ENCODE measurements at places on chromosomes 6 and 20. TPM values are rescaled to one million over a fixed set of nuclear protein-coding genes. Genes with fewer than 3 reads are reported as not detected.

TREM2 gene
- not detected for total RNA-seq

AVP gene
- total RNA-seq, result not detected

DNA sequence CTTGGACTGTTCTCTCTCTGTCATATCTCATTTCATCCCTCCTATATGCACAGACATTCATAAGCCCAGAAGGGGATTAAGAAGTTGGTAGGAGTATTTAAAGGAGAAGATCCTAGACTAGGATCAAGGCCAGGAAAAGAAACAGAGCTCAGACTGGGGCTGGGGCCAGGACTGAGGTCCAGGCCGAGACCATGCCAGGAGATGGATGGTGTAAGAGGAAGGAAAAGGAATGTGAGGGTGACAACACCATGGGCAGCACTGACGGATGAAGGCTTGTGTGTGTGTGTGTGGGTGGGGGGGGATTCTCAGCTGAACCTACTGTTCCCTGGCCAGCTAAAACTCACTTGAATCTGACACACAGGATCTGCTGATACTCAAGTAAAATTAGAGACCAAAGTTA, 182.1 kb downstream of the KIF6 start:
- no peaks in the 10 kb centered on the region for H3K36me3 ChIP-seq
- H3K4me1 ChIP-seq, result no peaks in the 10 kb centered on the region
- no peak overlapping the region for H3K27ac ChIP-seq
- H3K4me3 ChIP-seq, result no peak overlapping the region
- no peaks in the 10 kb centered on the region for H3K27me3 ChIP-seq
- no peak for DNase-seq

GRCh38 chr6:38973178-38974057, 75.2 kb upstream of the GLP1R start:
- H3K4me1 ChIP-seq, result no peaks in the 10 kb centered on the region
- H3K4me3 ChIP-seq, result no peak overlapping the region
- no peaks in the 10 kb centered on the region for H3K27me3 ChIP-seq
- no peaks in the 10 kb centered on the region for H3K36me3 ChIP-seq
- DNase-seq, result no peak

- H3K27me3 ChIP-seq, result no peaks in the 10 kb centered on the region
- DNase-seq, result no peak
- H3K27ac ChIP-seq, result no peak overlapping the region
- no peak overlapping the region for H3K4me3 ChIP-seq
- H3K4me1 ChIP-seq, result no peaks in the 10 kb centered on the region
Measured at GRCh38 chr6:96795481-96795880, 41.8 kb downstream of the GPR63 start.

DNA sequence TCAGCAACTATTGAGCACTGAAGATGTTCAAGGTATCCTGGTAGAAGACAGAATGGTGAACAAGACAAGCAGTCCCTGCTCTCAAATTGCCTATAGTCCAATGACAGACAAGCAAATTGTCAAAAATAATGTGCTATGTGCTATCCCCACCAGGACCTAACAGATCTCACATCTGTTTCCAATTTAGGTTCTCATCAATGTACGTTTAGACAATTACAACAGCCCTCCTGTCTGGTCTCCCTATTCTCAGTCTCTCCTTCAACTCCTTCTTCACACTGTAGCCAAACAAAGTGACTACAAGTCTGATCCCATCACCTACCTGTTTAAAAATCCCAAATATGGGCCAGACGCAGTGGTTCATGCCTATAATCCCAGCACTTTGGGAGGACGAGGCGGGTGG, 7.5 kb downstream of the TAPBP start:
- peaks cover 19% of the 10 kb centered on the region for H3K4me1 ChIP-seq
- H3K27ac ChIP-seq, result no peak overlapping the region
- DNase-seq, result no peak
- no peak overlapping the region for H3K4me3 ChIP-seq
- H3K36me3 ChIP-seq, result peaks cover 53% of the 10 kb centered on the region

DNA sequence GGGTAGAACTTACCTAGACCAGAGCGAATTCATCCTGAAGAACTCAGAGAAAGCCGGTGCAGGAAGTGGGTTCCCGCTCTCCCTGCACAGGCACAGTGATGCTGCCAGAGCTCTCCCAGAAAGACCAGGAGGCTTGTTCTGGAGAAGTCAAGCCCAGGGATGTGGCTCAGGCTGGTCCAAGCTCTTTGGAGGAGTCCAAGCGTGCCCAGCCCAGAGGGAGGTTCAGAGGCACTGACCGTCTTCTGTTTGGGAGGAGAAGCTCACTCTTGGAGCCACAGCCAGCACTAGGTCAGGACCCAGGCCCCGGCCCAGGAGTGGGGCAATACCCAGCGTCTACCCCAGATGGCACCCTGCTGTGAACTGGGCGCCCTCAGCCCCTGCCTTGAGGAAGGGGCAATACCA, 1.5 kb upstream of the PMEPA1 start:
- DNase-seq, result no peak
- peaks cover 15% of the 10 kb centered on the region for H3K4me1 ChIP-seq
- H3K4me3 ChIP-seq, result no peak overlapping the region
- H3K36me3 ChIP-seq, result no peaks in the 10 kb centered on the region
- H3K27ac ChIP-seq, result no peak overlapping the region

GRCh38 chr6:13250703-13251102, 77.6 kb downstream of the TBC1D7 start:
- no peak overlapping the region for H3K27ac ChIP-seq
- no peaks in the 10 kb centered on the region for H3K36me3 ChIP-seq
- peaks cover 2% of the 10 kb centered on the region for H3K4me1 ChIP-seq
- no peaks in the 10 kb centered on the region for H3K27me3 ChIP-seq
- no peak overlapping the region for H3K4me3 ChIP-seq
- DNase-seq, result no peak

DNA sequence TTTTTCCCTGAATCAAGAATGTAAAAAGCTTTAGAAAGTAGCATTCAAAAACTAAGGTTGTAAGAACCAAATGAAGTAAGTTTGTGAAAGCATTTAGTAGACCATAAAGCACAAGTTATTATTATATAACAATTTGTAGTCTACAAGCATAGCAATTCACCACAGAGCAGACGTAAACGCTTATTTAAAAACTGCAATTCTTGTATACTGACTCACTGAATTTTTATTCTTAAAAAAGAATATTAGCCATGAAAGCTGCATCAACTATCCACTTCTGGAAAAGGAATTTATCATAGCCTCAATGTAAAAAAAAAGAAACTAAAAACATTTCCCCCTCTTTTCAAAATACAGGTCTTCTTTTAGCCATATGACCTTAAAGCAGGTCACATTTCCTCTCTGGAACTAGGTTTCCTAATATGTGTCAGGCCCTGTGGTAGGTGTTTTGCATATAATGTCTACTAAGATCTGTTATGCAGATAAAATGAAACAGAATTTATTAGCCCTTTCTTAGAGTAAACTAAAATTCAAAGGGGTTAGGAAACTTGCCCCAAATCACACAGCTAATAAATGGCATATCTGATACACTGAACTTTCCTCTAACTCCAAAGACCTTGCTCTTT, 2.1 kb downstream of the MAP3K7 start:
- H3K4me1 ChIP-seq, result peaks cover 8% of the 10 kb centered on the region
- no peaks in the 10 kb centered on the region for H3K36me3 ChIP-seq
- H3K27ac ChIP-seq, result no peak overlapping the region
- no peak overlapping the region for H3K4me3 ChIP-seq

DNA sequence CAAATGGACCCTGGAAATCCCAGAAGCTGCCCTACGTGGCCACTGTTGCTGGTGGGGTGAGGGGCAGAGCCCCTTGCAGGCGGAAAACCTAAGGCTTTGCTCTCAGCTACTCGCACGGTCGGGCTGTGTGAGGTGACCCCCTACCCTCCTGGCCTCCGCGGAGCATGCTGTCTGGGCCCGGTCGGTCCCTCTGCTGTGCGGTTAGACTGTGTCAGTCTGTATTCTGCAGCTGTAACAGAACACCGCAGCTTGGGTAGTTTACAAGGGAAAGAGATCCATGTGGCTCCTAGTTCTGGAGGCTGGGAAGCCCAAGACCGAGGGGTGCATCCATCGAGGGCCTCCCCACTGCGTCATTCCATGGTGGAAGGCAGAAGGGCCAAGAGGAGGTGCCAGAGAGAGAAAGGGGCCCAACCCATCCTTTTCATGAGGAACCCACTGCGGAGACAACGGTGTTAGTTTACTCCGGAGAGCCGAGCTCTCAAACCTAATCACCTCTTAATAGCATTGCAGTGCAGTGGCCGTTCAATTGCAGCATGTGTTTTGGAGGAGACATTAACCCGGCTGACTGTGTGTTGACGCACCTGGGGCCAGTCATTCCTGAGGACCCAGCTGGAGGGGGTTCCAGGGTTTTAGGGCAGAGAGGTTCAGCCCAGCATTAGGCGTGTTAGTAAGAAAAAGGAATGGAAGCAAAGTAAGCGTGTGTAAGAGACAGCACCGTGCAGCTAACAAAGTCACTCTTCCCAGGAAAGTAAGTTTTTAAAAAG, 18.3 kb downstream of the COL9A3 start:
- DNase-seq, result no peak
- no peaks in the 10 kb centered on the region for H3K27me3 ChIP-seq
- no peak overlapping the region for H3K4me3 ChIP-seq
- H3K27ac ChIP-seq, result no peak overlapping the region

GRCh38 chr6:74480561-74480960, 725.3 kb downstream of the COL12A1 start:
- DNase-seq, result no peak
- no peaks in the 10 kb centered on the region for H3K36me3 ChIP-seq
- no peak overlapping the region for H3K27ac ChIP-seq
- no peaks in the 10 kb centered on the region for H3K4me1 ChIP-seq

DNA sequence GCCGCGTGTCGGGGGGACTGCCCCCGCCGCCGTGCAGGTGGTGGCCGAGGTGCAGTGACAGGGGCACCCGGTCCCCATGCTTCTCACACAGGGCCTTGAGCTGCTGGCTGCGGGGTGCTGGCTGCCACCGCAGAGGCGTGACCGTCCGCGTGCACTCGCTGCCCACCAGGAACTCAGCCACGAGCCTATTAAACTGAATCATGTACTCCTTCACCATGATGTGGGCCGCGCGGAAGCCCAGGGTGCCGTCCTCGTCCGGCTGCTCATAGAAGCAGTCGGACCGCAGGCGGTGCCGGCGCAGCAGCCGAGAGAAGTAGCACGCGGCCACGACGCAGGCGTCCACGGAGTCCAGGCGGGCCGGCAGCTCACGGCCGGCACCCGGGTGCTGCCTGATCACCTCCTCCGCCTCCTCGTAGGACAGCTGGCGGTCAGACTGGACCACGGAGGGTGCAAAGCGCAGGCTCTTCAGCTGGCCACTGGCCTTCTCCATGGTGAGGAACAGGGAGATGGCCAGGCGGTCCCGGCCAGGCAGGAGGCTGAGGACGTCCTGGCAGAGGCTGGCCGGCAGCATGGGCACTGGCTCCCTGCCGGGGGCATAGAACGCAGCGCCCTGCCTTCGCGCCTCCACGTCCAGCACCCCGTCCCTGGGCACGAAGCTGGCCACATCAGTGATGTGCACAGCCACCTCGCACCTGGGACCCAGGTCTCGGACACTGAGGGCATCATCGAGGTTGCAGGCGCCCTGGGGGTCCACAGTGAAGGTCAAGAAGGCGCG, 9.8 kb downstream of the HELZ2 start:
- peaks cover 29% of the 10 kb centered on the region for H3K4me1 ChIP-seq
- H3K4me3 ChIP-seq, result no peak overlapping the region
- DNase-seq, result no peak
- peaks cover 34% of the 10 kb centered on the region for H3K36me3 ChIP-seq

GRCh38 chr6:109034526-109034925, 60.1 kb downstream of the SESN1 start:
- no peaks in the 10 kb centered on the region for H3K27me3 ChIP-seq
- no peak overlapping the region for H3K4me3 ChIP-seq
- DNase-seq, result no peak
- H3K27ac ChIP-seq, result no peak overlapping the region
- H3K4me1 ChIP-seq, result peaks cover 14% of the 10 kb centered on the region
- H3K36me3 ChIP-seq, result no peaks in the 10 kb centered on the region

DNA sequence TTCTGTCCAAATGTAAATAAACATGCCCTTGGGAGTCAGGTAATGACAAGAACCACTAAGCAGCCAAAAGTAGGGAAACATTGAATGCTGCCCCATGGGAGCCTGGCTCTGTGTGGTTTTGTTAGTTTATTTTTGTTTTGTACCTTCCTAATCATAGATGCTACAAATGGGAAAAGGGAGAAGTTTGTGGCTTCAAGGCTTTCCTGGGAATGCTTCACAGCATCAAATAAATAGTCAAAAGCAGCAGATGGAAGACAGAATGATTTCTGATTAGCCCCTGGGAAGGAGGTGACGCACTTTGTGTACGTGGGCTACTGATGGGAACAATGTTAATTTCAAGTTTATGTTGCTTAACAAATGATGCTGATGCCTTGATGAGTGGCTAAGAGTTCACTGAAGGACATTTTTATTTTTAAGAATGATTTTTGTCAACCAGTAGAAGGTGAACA, 532.7 kb downstream of the BCKDHB start:
- no peaks in the 10 kb centered on the region for H3K4me1 ChIP-seq
- H3K36me3 ChIP-seq, result no peaks in the 10 kb centered on the region
- no peaks in the 10 kb centered on the region for H3K27me3 ChIP-seq
- no peak for DNase-seq
- peak overlapping the region; percentile 53 for H3K27ac ChIP-seq
- H3K4me3 ChIP-seq, result no peak overlapping the region

DNA sequence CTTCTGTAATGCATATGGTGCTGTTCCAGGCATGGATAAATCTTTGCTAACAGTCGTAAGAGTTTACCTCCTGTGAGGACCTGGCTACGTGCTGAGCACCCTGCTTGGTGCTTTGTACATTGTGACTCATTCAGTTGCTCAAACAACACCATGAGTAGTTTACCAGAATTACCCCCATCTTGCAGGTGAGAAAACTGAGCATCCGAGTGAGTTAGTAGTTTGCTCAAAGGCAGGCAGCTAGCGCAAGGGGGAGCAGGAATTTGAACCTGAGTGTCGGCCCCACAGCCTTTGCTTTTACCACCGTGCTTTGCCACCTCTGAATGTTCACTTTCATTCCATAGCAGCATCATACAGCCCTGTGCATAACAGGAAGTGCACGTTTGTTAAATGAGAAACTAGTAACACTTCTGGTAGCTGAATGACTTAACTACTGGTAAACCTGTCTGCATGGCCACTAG, 121.9 kb downstream of the MTHFD1L start:
- H3K27me3 ChIP-seq, result no peaks in the 10 kb centered on the region
- no peaks in the 10 kb centered on the region for H3K36me3 ChIP-seq
- no peaks in the 10 kb centered on the region for H3K4me1 ChIP-seq
- DNase-seq, result no peak

- H3K4me3 ChIP-seq, result no peak overlapping the region
- no peaks in the 10 kb centered on the region for H3K4me1 ChIP-seq
- no peak overlapping the region for H3K27ac ChIP-seq
- peaks cover 60% of the 10 kb centered on the region for H3K27me3 ChIP-seq
- no peak for DNase-seq
Measured at GRCh38 chr6:52221302-52221701, 23.0 kb downstream of the IL17F start.

DNA sequence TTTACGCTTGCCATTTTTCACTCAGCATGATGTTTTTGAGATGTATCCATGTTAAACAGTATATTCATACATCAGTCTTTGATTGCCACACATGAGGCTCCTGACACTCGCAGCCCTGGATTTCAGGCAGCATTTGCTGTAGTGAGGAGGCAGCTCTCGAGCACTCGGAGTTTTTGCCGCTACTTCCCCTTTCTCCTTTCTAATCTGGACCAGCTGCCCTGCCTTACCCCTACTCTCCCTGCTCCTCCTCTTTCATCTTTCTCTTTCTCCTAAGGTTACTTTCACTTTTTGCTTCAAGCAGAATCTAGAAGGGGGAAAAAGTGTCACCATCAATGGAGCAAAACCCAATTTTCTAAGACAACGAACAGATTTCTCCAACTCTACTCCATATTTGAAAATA, 5.9 kb upstream of the CST3 start:
- no peak overlapping the region for H3K4me3 ChIP-seq
- no peak overlapping the region for H3K27ac ChIP-seq
- DNase-seq, result no peak
- H3K4me1 ChIP-seq, result peaks cover 8% of the 10 kb centered on the region

- no peaks in the 10 kb centered on the region for H3K27me3 ChIP-seq
- no peak overlapping the region for H3K4me3 ChIP-seq
- no peaks in the 10 kb centered on the region for H3K4me1 ChIP-seq
- no peak for DNase-seq
Measured at GRCh38 chr20:50681359-50682064, 9.8 kb downstream of the RIPOR3 start.

Data from natural killer cell (primary cell).